ENCODE measurements at places on chromosomes 1 and 21.

DNA sequence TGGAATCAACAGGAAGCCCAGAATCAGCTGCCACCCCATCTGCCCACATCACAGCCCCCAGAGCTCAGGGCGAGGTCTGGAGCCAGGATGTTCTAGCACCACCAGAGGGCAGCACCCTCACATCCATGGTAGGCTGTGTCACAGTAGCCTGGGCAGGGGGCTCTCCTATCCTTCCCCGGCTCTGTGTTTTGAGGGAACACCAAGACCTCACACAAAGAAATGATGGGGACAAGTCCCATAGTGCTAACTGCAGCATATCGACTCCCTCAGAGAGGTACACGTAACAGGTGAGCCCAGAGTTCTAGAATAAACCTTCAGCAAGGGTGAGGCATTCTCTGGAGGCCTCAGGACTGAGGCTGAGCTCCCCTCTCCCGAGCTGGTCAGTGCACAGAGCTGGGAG is 2.3 kb upstream of the KCNC4 start:
- peak; percentile 62 for DNase-seq

DNA sequence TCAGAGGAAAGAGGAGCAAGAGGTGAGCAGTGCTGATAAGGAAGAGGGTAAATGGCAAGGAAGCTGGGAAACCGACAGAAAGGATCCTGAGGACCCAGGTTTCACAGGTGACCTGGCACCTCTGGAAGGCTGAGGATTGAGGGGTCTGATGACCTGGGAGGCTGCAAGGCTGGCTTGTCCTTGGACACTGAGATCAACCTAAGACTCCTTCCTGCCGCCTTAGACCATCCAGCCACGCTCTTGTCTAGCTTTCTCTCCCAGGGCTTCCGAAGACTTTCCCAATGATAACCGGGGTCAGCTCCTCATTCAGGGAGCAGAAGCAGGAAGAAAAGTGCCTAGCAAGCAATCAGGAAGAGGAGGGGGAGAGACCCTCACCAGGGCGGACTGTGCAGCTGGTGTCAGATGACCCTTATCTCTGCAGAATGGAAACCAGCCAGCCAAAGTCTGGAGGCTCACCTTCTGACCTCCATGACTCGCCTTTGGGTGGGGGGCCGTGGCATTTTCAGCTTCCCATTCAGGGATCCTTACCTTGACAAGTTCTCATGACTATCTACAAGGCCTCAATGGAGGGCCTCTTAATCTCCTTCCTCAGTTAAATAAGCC is 77.7 kb downstream of the CAPZB start:
- no peak for DNase-seq

- DNase-seq, result no peak
Measured at GRCh38 chr1:84083307-84083706, 60.8 kb upstream of the PRKACB start.

DNA sequence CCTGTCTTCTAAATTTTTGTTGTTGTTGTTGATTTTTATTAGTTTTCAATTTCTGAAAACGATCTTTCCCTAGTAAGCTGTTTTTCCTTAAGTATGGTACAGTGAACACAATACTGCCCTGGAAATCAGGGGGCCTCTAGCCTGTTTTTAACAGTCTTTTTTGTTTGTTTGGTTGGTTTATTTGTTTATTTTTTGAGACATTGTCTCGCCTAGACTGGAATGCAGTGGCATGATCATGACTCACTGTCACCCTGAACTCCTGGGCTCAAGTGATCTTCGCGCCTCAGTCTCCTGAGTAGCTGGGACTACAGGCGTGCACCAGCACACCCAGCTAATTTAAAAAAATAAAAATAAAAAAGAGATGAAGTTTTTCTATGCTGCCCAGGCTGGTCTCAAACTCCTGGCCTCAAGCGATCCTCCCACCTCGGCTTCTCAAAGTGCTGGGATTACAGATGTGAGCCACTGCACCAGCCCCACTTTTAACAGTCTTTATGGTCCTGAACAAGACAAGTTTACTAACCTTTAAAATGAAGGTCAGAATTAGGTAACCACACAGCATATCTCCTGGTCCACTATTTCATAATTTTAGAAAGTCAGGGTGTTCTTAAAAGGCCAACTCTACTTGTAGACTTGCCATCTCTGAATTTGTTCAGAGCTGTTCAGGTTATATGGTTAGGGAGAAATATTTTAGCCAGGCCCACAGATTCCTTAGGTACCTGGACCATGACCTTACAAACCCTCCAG is 35.4 kb downstream of the TBCE start:
- DNase-seq, result peak; percentile 35

DNA sequence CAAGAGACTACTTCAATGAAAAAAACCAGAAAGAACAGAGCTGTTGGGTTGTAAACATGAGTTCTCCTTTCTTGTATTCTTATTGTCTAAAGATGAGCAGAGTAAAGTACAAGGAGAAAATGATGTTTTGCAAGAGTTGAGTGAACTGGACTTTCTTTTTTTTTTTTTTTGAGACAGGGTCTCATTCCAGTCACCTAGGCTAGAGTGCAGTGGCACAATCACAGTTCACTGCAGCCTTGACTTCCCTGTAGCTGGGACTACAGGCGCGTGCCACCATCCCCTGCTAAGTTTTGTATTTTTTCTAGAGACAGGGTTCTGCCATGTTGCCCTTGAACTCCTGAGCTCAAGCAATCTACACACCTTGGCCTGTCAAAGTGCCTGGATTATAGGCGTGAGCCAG is 7.1 kb upstream of the IVNS1ABP start:
- DNase-seq, result no peak

- DNase-seq, result no peak
Measured at GRCh38 chr1:209432443-209432825, 151.1 kb upstream of the CAMK1G start.

DNA sequence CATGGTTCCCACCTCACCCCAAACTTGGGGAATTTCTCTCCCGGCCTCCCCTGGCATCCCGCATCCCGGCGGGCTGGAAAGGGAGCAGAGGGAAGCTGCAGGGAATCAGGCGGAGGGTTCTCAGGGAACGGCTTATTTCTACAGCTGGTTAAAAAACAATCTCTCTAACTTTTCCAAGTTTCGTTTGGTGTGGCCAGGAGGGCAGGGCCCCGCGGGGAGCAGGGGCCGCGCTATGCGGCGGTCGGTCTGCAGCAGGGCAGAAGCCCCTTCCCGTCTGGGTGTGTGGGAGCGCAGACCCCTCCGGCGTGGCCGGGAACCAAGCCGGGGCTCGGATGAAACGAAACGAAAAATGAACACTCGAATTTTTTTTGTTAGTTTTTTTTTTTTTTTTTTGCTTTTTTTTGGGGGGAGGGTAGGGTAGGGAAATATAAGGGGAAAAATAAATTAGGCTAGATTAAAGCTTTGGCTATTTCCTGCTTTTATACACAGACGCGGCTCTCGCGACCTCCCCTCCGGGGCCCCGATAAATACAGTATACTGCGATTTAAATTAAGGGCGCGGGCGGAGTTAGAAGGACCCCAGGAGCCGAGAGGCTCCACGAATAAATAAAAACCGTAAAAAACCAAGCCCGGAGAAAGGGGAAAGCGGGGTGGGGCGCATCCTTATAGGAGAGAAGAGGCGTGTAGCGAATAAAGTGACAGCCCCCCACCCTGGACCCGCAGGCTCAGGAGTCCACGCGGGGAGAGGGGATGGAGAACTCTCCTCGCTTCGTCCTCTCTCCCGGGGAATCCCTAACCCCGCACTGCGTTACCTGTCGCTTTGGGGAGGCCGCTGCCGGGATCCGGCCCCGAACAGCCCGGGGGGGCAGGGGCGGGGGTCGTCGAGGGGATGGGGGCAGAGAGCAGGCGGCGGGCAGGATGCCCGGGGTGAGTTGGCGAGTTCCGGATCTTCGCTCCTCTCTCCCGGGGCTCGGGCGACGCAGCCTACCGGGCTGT is 2.1 kb downstream of the POU3F1 start:
- DNase-seq, result no peak

DNA sequence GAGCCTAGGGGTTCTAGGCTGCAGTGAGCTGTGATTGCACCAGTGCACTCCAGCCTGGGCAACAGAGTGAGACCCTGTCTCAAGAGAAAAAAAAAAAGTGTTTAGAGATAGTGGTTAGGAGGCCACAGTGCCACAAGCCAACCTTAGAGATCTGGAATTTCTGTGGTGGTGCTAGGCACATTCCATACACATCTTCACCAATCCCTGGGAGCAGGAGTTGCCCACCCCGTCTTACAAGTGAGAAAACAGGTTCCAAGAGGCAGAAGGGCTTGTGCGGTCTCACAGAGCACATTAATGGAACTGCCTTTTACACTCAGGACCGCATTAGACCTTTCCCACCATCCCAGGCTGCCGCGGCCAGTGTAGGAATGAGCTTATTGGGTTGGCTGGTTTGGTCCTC is 93.2 kb downstream of the EPHB2 start:
- no peak for DNase-seq

DNA sequence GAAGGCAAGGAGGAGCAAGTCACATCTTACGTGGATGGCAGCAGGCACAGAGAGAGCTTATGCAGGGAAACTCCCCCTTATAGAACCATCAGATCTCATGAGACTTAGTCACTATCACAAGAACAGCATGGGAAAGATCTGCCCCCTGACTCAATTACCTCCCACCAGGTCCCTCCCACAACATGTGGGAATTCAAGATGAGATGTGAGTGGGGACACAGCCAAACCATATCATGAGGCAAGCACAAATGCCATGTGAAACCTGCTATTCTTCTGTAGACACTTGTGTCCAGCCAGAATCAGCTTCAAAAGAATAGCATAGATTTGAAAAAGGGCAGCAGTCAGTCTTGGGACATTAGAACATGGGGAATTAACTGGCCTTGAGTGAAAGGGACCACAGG is 32.2 kb upstream of the UBE2U start:
- no peak for DNase-seq

- peak; percentile 52 for DNase-seq
Measured at GRCh38 chr1:154493276-154493675, 8.7 kb upstream of the TDRD10 start.

GRCh38 chr21:42563261-42563660 is 49.6 kb downstream of the SLC37A1 start:
- DNase-seq, result peak; percentile 24
